ENCODE measurements at places on chromosomes 6 and 20. TPM values are rescaled to one million over a fixed set of nuclear protein-coding genes. Genes with fewer than 3 reads are reported as not detected.

OPRL1 gene
- polyA plus RNA-seq = 3.1 TPM

GRCh38 chr6:156427345-156427744 is 349.8 kb upstream of the ARID1B start:
- DNase-seq = no peak

GRCh38 chr20:10550204-10551118 is 115.4 kb downstream of the SLX4IP start:
- DNase-seq = no peak

- no peak for DNase-seq
Measured at GRCh38 chr20:55528482-55528881, 476.8 kb downstream of the CBLN4 start.

All from B cell (primary cell).